NCI-H1105 (cell line): ENCODE measurements at places on chromosomes 12 and 14.
A peak's percentile ranks its signal among the peaks of the same experiment; 100 is the strongest.

DNA sequence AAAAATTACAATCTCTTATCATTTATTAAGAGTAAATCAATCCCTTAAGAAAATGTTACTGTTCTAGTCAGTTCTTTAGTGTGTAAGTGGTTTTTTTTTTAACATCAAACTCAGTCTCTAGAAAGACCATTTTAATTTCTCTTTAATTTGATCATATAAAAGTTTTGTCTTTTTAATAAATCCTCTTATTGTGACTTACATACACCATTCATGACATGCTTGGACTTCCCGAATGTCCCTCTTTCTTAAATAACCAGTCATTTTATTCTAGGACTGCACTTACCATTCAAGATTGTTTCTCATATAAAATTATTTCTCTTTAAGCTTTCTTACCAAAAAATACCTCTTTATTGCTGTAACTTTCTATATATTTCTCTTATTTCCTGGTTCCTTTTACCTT is 60.8 kb upstream of the EVL start:
- no peak for DNase-seq

DNA sequence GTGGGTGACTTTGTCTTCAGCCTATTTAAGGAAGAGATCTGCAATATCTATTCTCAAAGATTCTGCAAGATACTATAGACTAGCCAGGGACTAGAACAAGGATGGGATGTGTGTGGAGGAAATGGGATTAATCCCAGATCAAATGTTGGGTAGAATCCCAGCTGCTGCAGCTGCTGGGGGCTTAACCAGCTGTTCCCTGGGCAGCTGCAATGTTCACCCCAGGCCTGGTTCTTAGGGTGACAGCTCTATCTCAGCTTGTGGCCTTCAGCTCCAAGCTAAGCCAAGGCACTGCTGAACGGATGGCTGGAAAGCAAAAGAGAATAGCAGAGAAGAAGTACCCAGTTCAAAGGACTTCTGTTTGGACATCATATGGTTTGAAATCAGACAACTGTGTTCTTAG is 10.0 kb upstream of the RHEBL1 start:
- no peak for DNase-seq

DNA sequence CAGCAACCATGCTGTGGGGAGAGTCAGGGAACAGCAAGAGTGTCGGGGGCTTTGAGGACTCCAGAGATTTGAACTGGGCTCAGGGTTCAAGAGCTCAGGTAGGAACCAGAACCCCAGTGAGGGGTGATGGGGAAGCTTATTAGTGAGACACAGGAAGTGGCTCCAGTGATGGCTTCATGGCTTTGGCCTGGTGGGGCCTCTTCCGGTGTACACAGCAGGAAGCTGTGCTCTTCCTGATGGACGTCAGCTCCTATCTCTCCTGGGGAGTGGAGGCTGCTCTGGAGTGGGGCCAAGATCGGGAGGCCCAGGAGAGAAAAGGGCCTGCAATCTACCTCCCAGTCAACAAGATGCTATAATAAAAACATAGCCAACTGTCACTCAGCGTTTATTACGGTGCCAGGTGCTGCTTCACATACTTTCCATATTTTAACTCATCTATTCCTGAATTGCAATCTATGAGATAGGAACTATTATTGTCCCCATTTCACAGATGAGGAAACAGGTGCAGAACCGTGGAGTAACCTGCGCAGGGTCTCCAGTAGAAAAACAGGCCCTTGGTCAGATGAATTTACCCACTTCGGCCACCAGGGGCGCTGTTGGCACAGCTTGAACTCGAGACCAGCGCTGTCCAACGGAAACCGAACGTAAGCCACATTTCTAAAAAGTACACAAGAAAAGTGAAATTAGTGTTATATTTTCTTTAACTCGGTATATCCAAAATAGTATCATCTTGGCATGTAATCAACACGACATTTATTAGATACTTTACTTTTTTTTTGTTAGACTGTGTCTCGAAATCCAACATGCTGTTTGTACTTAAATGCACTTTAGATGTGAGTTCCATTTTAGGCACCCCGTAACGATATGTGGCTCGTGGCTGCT is 63.6 kb upstream of the DLK1 start:
- peak; percentile 41 for DNase-seq

- no peak for DNase-seq
Observed at GRCh38 chr14:98489115-98489514, 782.9 kb downstream of the BCL11B start.

- no peak for DNase-seq
Observed at GRCh38 chr12:110182281-110182680, 58.1 kb downstream of the IFT81 start.

DNA sequence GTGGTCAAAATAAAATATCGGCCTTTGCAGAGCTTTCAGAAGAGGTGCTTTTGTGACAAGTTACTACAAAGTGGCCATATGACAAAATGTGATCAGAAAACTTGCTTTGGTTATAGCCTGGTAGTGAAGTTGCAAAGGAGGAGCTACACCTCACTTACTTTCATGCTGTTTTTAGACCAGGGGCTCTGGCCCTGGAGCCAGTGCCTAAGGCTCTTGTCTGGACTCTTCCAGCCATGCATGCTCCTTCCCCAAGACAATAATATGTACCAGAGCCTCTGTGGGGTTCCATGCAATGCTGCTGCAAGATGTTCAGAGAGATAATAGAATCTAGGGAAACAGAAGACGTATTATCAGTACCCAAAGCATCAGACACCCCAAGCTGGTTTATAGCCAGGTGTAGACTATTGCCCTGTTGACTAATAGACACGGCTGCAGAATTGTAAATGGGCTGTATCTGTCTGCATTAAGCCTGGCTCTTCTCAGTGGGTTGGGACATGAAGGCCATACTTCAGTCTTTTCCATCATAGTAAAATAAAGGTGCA is 88.5 kb downstream of the EGLN3 start:
- DNase-seq = no peak

DNA sequence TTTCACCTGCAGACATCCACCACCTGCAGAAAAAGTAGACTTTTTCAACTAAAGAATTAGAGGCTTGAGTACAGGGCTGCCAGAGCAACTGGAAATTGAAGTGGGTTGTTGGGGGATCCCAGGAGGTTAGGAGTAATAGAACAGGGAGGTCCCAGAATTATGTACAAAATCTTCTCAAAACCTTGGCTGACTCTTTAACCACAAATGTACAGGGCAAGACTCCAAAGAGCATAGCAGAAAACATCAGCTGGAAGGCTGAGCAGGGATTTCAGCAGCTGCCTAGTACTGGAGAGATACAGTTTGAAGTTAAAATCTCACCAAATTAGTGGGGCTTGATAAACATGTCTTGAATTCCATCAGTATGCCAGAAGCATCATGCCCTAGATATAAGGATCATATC is 191.6 kb downstream of the CRADD start:
- no peak for DNase-seq

DNA sequence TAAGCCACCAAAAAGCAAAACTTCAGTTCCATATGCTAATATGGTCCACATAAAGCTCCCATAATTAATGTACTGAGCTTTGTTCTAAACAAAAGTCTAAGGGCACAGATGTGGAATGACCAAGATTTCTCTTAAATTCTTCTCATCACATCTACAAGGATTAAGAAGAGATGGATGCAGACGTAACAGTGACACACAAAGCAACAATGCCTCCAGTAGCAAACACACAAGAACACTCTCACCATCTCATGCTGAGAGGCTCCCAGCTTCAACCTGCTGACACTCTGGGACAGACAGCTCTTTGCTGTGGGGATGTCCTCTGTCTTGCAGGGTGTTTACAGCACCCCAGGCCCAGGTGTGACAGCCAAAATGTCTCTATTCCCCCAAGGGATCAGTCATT is 48.2 kb downstream of the SETD3 start:
- no peak for DNase-seq

- DNase-seq = peak; percentile 83
Observed at GRCh38 chr14:49598485-49599300, at the start of gene LRR1. LRR1 (plus strand) TSS chr14:49598940; CDS start chr14:49599021, 81 bp downstream.

DNA sequence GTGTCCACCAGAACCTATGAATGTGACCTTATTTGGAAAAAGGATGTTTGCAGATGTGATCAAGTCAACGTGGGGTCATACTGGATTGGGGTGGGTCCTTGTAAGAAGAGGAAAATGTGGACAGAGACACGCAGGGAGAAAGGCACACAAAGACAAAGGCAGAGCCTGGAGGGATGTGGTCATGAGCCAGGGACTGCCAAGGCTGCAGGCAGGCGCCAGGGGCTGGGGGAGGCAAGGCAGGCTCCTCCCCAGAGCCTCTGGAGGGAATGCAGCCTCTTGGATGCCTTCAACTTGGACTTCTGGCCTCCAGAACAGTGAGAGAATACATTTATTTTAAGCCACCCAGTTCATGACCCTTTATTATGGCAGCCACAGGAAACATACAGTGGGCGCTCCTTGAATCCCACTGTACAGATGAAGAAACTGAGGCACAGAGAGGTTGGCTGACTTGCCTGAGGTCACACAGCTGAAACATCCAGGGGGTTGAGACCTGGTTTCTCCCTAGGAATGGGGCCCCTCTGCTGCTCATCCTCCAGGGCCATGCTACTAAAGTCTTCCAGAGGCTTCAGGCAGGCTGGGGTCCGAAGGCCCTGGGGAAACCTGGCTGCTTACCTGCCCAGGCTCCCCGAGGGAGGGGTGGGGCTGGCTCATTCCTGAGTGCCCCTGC is 99.7 kb downstream of the RFLNA start:
- DNase-seq = no peak

DNA sequence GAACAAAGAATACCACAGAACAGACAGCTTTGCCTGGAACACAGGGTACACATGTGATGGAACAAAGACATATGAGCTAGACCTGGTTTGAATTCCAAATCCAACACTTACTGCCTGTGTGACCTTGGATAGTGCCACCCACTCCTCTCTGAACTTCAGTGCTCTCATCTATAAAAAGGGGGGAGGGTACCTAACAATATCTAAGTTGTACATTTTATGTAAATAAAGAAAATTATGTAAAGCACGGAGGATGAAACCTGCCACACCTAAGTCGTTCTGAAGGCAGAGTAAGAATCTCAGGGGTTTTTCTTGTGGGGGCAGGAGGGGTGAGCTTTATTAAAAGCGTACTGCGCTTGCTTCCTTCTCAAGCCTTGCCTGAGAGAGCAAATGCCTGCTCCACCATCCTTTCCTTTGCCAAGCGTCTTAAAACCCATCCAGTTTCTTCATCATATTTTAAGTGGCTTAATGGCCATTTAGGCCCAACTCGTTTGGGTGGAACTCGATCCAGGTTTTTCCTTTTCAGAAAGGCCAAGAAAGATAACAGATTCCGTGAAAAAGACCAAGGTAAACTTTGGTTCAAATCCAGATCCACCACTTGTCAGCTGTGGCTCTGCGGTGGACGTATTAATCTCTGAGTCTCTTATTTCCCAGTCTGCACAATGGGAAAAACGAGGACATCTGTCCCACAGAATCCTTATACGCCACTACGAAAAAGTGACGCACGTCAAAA is 946 bp downstream of the DDX24 start:
- no peak for DNase-seq

GRCh38 chr14:75279763-75280290 is 1.2 kb downstream of the FOS start:
- peak; percentile 4 for DNase-seq

GRCh38 chr14:31505411-31505810 is 17.6 kb upstream of the GPR33 start:
- no peak for DNase-seq

DNA sequence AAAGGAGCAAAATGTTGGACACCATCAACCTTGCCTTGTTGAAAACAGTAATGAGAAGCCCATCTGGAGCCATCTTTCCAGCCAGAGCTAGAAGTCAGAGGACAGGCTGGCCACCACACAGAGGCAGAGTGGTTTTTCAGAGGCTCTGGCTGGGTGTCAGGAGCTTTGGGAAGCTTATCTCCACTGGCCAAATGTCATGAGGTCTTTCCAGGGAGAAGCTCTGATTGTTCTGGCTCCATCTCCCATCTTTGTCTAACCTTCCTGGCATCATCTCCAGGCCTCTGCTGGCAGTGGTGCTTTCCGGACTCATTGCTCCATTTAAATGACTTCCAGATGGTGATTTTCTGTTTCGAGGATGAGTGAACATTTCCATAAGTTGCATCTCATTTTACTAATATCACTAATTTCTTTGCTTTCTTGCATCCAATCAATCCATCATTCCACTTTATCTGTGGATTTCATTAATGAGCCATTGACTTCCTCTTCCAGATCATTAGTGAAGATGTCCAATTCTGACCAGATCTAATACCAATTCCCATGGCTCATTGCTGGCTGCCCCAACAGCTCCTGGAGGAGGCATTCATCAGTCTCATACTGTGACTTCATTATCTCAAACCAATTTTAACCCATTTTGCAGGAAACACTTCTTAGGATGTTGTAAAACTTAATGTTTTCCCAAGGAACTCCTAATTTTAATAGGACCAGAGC is 35.3 kb upstream of the TMTC1 start:
- DNase-seq = no peak

GRCh38 chr12:27575762-27576118 is 51.7 kb downstream of the PPFIBP1 start:
- DNase-seq = no peak

DNA sequence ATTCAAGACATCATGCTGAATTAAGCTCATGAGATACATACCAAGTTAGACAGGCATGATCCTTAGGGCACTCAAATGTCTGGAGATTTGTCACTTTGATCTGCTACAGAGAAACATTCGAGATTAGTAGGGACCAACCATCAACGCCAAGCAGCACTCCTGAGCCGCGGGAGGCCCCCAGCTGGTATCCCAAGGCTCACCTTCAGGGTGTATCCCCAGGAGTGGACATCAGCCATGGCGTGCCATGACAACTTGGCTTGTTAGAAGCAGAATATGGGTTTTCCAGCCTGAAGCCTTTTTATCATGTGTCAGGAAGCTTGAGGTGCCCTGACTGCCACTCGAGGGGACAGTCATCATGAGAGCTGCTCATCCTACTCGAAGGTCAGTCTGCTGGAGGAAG is 39.1 kb upstream of the GPHB5 start:
- DNase-seq = no peak

GRCh38 chr14:67077921-67078320 is 111.3 kb upstream of the GARIN2 start:
- DNase-seq = no peak

GRCh38 chr14:51307551-51307950 is 67.5 kb downstream of the TMX1 start:
- no peak for DNase-seq

GRCh38 chr12:93521225-93522080 is 51.0 kb upstream of the SOCS2 start:
- DNase-seq = no peak

DNA sequence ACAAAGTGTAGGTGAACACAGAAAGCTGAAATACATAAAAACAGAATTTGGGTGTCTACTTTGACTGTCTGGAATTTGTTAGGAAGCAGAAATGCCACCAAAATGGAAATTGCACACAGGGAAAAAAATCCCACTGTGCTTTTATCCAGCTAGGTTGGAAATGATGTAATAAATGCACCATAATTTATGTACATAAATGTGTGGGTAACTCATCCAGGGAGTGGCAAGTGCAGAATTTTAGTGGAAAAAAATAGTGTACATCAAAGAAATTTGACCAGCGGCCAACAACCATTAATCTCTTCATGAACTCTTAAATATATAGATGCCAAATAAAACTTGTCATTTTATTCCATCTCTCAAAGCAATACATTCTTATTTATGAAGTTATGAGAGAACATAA is 105.6 kb downstream of the LLPH start:
- no peak for DNase-seq

GRCh38 chr12:108858311-108859074 is 1.1 kb upstream of the SSH1 start:
- no peak for DNase-seq
